Activated CD4-positive, alpha-beta T cell treated with anti-CD3 and anti-CD28 coated beads for 48 hours (primary cell): ENCODE measurements at places on chromosomes 3 and 15.

- DNase-seq, result no peak
These were observed 36.0 kb downstream of the TIPARP start for GRCh38 chr3:156710429-156710828.

DNA sequence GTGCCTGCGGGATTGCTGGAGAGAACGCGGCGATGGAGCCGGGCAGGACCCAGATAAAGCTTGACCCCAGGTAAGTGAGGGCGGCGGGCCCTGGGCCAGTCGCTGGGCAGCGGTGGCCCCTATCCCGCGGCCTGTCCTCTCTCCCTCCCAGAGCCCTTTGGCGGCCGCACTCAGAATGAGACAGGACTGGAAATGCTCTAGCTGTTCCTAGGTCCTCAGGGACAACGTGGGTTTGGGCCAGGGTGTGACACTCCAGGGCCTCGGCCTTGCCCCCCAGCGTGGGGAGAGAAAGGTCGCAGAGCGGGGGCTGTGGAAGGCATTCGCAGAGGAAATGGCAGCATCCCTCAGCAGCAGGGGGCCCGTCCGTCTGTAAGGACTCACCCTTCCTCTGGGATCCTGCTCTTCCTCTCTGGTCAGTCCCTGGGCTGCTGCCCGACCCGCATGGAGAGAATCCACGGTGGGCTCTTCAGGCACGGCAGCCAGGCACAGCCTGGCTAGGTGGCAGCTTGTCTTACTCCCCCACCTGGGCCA is 412 bp downstream of the SLC51A start:
- DNase-seq, result no peak

GRCh38 chr3:40437889-40438288 is 19.2 kb upstream of the RPL14 start:
- DNase-seq, result no peak

GRCh38 chr15:68526269-68526668 is 52.5 kb upstream of the CORO2B start:
- DNase-seq, result no peak

DNA sequence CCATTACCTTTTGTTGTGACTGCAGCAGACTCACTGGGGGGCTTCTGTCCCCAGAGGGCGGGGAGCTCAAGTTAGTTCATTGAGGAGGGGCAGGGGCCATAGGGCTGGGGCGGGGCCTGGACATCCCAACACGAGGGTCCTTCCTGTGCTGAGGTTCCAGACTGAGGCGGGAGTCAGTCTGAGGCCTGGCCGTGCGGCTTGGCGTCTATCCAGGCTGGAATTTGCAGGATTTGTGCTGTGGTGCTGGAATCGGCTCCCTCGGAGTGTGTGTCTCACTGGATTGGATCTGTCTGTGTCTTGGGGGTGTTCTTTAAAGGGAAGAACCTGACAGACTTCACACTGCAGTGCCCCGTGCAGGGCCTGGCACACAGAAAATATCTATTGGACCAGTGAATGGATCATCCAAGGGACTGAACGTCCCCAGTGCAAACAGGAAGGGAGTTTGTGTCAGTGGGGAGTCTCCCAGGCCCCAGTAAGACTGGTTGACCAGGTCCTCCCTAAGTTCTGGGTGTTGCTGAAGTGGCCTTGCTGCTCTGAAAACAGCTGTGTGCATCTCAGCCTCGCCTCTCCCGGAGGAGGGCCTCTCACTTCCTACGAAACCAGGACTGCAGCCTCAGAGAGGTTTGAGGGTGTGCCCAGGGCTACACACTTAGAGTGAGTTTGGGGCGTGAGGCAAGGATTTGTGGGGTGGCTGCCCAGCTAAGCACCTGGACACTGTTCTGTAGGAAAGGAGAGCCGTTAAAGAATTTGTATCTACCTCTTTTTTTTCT is 26.1 kb downstream of the GOLGA6L2 start:
- DNase-seq, result no peak

- no peak for DNase-seq
These were observed 37.5 kb downstream of the GPR176 start for GRCh38 chr15:39882602-39883001.

DNA sequence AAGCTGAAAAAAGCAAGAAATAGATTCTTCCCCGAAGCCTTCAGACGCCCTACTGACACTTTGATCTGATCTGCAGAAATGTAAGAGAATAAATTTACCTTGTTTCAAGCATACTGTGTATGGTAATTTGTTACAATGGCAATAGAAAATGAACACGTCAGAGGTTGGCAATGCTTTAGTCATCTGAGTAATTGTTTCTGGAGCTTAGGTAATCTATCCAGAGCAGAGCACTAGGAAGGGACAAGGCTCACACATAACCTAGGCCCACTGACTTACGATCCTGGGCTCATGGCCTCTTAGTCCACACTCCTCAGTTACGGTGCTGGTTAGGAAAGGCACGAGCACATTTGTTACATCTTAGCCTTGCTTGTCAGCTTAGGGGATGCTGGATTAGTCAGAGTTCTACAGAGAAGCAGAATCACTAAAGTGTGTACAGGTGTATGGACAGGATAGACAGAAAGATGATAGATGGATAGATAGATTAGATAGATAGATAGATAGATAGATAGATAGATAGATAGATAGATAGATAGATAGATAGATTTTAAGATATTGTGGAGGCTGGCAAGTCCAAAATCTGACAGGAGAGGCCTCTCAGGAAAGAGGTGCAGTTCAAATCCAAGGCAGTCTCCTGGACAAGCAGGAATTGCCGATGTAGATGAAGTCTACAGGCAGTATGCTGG is 46.8 kb upstream of the TBC1D23 start:
- no peak for DNase-seq

DNA sequence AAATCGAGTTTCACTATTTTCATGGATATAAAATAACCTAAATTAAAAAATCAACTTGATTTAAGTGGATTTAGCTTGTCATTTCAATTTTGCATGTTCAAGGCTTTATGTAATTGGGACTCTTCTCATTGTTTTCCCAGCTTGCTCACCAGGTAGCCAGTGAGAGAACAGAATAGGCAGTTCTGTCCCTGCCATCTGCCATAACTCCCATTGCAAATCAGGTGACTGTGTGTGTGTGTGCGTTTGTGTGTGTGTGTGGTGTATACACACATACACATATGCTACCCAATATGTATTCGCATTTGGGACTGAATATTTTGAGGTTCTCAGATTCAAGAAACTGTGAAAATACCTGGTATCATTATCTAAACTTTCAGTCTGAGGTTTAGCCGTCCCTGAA is 1069.8 kb downstream of the IGSF11 start:
- no peak for DNase-seq

DNA sequence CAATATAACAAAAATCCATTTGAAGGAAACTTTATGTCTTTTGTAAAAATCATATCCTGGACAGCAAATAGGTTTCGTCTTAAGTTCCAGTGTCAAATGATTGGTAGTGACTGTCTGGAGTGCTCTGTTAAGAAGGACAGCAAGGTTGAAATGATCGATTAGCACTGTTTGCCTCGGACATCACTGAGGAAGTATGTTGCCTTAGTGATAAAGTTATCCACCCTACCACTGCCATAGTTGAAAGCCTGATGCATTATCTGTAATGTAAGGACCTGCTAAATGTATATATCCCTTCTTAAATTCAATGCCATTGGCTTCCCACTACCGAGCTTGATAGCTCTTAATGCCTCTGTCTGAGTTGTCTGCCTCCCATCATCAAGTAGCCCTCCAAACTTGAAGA is 70.0 kb downstream of the CFAP20DC start:
- no peak for DNase-seq

- DNase-seq, result no peak
These were observed 27.1 kb downstream of the DUOX1 start for GRCh38 chr15:45156744-45157455.

- DNase-seq, result no peak
These were observed 398.1 kb downstream of the NR2F2 start for GRCh38 chr15:96728591-96728990.

- no peak for DNase-seq
These were observed 458.8 kb upstream of the TPRG1 start for GRCh38 chr3:188712991-188713390.

DNA sequence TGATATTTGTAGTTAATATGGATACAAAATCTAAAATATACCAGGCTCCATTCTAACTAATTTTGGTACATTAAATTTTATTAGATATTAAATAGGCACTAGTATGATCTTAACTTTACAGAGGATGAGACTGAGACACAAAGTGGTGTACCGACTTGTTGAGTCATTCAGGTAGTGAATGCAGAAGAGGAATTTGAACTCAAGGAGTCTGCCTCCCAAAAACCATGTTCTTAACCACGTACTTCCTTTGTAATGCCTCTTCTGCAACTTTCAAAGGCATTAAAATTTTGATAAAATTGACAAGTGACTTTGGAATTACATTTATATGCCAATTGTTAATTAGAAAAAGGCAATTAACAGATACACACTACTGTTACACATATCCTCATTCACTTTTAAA is 61.8 kb downstream of the ZBBX start:
- no peak for DNase-seq

DNA sequence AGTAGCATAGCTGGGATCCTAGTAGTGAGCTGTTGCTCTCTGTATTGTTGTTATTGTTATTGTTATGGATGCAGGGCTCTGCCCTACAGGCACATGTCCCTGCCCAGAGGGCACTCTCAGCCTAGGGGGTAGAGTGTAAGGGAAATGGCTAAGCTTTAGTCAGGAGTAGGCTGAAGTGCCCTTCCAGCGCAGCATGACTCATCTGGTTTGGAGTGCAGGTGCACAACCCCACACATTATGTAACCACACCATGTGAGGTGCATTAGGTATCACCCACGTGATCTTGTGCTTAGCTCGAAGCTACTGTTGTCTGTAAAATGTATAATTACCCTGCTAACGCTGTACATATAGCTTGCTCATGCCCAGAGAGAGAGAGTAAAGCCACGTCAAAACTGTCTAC is 48.3 kb upstream of the TIPARP start:
- DNase-seq, result no peak

DNA sequence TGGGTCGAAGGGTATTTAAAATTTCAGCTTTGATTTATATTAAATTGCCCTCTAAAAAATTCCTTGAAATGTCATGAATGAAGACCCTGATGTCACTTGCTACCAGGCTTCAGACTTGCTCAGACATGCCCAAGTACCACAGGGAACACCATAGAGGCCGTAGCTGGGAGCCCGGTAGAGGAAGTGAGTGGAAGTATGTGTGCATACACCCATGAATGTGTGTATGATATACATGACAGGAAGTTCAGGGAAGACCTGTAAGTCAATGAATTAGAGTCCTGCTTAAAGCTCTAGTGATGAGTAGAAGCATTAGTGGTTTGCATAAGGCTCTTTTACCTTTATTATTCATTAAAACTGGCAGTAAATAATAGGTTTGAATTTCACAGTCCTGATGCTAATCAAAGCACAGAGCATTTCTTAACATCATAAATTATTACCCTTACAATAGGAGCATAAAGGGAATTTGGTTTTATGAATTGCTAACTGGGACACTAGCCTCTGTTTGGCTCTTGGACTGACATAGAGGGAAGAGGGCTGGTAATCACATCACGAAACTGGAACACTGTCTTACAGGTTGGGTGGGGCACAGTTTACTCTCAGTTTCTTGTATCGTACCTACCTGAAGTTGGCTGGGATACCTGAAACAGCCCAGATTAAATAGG is 144.4 kb downstream of the CHST2 start:
- DNase-seq, result no peak

- DNase-seq, result peak; percentile 64
These were observed 801 bp downstream of the ARHGAP31 start for GRCh38 chr3:119294696-119295671.

- DNase-seq, result no peak
These were observed 43.0 kb downstream of the SPSB4 start for GRCh38 chr3:141093971-141094684.

GRCh38 chr15:77186594-77187011 is 115.7 kb upstream of the TSPAN3 start:
- DNase-seq, result no peak

DNA sequence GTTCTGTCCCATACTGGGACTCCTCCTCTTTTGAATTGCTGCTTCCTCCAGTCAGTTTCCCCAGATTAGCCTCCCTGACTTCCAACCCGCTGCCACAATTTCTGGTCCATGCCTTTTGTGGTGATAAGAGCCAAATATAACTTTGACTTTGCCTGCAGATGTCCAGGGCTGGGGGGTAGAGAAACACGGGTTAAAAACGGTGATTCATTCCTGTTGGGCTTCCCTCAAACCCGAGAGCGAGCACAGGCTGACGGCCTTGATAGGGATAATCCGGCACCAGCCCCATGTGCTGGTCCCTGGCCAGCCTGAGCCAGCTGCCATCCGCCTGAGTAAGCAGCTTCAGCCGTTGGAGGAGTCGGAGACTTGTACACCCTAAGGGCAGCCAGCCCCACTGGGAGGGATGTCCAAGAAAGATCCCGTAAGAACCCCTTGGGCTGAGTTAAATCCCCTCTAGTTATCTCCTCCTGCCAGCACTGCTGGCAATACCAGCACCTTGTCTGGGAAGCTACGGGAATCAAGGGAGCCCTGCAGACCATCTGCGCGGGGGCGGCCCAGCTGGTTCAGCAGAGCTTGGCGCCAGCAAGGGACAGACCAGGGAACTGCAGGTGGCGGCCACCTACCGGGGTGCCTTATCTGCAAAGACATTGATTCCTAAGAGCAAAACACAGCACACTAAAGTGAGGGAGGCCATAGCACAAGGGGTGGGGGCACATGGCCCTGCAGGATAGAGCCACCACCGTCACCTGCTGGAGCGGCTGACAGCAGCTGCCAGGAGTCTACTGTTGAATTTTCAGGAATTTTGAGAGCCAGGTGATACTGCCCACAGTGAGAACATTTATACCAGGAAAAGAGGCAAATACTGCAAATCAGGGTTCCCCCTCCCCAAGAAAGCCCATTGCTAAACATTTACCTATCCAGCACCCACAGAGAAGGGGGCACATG is 18.1 kb downstream of the CSPG4 start:
- peak; percentile 43 for DNase-seq

DNA sequence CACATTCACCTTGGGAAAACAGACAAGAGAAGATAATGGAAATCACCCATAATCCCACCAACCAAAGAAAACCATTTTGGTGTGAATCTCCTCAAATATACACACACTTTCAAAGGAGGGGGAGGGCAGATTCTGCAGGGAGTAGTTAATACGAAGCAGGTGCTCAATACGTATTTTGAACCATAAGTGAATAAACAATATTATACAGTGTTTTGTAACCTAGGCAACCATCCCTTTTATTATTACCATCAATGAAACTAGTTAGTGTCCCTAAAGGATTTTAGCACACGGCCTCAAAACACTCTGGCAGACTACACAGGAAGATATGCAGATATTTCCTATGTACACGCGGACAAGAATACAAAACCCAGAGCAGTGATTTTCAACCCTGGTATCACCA is 6.1 kb downstream of the OSBPL10 start:
- no peak for DNase-seq

- DNase-seq, result no peak
These were observed 63.7 kb downstream of the WHAMM start for GRCh38 chr15:82873000-82873680.

- DNase-seq, result no peak
These were observed 189.3 kb upstream of the VEPH1 start for GRCh38 chr3:157692468-157692867.

GRCh38 chr3:24086206-24086605 is 141.1 kb downstream of the NR1D2 start:
- DNase-seq, result no peak

DNA sequence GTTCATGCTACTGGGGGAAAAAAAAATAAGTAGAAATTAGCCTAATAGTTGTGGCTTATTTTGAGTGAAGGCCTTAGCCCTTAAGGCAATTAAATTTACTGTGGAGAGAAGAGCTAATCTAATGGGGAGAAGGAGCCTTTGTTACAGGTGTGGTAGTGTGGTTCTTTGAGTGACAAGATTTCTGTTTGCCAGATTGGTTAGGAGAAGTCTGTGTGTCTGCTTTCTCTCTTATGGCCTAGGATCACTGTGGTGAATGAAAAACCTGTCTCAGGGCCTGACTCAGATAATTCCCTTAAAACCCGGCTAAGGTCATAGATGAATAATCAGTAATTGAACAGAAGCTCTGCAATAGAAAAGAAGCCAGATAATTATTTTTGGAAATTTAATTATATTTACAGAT is 27.0 kb downstream of the OPA1 start:
- DNase-seq, result no peak
